ENCODE measurements at places on chromosomes 2 and 18.

DNA sequence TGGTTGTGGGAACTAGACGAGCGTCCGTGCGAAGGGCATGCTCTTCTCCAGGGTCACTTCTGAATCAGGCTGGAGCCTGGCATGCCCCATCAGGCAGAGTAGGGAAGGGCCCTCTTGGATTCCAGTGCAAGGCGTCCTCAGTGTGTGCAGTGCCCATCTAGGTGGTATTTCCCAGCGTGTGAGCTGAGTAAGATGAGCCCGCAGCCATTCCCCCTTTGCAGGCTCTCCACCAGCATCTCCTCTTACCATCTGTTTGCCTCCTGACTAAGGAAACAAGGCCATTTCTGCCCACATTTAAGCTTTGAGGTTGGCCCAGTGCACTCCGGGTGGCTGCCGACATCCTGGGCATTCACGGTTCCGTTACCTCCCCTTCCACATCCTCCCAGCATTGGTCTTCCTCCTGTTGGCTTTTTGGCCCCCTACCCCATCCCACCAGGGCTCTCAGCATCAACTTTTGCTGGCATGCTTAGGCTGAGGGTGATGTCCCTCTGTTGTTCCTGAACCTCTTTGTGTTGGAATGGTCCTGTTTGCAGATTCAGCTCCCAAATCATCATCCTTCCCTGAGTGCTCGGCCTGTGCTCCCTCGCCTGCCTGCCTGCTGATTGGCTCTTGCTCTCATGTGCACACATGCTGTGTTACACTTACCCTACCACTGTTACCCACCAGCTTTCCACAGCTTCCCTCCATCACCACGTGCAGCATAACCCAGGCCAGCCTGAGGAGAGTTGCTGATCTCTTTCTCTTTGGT lies 11.8 kb downstream of the CEP68 start:
- DNase-seq = no peak

GRCh38 chr2:176473177-176473576 lies 203.9 kb downstream of the MTX2 start:
- DNase-seq = no peak

GRCh38 chr2:62340994-62341484 lies 145.1 kb downstream of the B3GNT2 start:
- no peak for DNase-seq

- no peak for DNase-seq
Observed at GRCh38 chr2:69010437-69011194, 2.4 kb upstream of the ANTXR1 start.

DNA sequence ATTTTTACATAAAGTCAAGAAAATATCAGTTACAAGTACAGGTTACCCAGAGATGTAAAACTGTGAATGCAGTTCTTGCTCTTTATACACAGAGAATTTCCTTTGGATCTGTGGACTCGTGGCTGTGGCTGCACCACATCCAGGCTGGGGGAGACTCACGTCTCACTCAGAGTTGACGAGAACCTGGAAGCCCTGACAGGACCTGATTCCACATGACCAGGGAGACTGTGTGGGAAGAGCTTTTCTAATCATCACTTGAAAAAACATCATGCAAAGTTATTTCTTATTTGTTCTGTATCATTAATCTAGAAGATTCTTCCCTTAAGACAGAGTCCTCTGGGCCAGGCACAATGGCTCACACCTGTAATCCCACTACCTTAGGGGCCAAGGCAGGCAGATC lies 1159.0 kb downstream of the RPIA start:
- DNase-seq = no peak

- DNase-seq = no peak
Observed at GRCh38 chr18:25231327-25231691, 120.7 kb downstream of the ZNF521 start.

DNA sequence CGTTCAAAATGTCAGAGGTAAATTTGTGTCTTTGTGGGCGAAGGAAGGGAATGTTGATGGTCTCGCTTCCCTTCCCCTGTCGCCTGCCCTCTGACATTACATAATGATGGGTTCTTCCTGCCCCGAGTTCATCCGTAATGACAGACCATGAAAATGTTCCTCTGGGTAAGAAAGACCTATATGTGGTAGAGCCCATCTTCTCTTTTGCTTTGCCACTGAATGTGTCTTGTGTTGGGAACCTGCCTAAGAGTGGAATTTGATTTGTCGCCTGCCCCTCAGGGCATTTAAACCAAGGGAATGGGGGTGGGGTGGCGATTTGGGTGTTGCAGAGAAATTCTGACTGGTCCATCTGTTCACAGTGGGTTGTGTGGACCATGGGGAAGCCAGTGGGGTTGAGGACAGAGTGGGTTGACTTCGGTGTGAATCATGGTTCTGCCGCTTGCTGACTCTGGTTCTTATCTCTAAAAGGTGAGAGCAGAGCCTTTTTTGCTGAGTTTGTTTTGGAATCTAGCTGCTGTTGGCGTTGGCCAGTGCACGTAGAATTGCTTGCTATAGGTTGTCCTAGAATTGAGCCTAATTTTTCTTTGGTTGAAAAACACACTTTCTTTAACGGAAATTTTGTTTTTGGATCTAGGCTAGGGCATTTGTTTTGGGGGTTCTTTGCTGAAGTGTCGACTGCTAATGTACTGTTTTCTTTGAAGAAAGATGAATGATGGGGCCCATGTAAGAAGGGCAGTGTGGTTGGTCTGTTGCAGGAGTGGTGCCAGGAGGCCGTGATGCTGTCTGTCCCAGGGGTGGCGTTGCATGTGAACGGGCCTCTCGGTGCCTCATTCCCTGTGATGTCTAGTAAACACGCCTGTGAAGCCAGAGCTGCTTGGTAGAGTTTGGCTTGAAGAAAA lies 1.3 kb downstream of the INPP4A start:
- DNase-seq = no peak

DNA sequence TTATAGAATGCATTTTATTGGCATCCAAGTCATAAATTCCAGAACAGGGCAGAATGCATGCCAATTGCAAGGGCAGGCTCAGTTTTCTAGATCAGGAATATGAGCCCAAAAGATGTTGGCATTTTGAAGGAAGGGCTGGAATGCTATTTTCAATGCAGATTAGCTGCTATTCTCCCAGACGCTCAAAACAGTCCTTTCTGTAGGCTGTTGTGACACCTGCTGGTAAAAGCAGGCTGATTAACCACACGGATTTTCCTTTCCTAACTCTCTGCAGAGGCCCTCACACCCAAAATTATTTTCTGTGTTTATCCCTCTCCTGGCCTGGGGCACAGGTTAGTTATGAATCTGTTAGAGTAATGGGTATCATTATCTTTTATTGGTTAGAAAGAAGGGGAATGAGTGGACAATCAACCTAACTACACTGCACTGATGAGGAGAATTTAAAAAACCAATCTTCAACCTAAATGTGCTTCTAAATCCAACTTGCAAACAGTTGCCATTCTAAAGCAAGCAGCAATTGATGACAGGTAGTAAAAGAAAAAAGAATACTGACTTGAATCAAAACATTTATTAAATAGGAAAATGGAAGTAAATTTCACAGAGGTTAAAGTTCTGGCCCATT lies 94.0 kb downstream of the PLA2R1 start:
- DNase-seq = no peak

- DNase-seq = no peak
Observed at GRCh38 chr18:1498216-1498615, 593.5 kb downstream of the ADCYAP1 start.

- no peak for DNase-seq
Observed at GRCh38 chr2:164839914-164840457, 1.6 kb downstream of the COBLL1 start.

DNA sequence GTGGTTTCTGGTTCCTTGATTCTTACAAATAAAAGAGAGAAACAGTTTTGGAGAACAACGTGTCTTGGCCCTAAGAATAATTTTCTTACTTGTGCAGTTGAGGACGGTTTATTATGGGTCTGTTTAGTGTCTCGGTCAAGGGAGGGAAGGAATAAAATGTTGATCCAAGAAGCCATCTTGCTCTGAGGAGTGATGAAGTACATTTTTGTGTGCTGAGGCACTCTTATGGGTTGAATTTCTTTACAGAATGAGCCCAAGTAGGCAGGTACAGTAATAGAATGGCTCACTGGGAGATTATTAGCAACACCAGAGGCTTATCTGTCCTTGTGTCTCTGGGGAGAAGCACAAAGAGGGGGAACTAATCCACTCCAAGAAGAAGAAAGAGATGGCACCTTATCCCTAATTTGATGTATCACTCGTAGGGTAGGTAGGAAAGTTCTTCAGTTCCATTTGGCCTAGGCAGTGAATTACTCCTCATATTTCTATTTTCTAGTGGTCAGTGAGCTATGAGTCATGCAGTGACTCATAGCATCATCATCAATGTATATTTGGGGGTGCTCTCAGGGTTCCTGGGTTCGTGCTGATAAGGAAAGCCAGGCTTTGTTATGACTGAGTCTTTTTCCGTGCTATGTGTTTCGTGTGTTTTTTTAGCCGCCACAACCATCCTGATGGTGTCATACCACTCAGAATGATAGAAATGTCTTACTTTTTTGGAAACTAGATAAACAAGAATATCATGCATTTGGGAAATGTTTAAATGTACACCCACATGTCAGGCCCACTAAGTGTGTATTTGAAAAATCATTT lies 250.1 kb upstream of the CTAGE1 start:
- no peak for DNase-seq

DNA sequence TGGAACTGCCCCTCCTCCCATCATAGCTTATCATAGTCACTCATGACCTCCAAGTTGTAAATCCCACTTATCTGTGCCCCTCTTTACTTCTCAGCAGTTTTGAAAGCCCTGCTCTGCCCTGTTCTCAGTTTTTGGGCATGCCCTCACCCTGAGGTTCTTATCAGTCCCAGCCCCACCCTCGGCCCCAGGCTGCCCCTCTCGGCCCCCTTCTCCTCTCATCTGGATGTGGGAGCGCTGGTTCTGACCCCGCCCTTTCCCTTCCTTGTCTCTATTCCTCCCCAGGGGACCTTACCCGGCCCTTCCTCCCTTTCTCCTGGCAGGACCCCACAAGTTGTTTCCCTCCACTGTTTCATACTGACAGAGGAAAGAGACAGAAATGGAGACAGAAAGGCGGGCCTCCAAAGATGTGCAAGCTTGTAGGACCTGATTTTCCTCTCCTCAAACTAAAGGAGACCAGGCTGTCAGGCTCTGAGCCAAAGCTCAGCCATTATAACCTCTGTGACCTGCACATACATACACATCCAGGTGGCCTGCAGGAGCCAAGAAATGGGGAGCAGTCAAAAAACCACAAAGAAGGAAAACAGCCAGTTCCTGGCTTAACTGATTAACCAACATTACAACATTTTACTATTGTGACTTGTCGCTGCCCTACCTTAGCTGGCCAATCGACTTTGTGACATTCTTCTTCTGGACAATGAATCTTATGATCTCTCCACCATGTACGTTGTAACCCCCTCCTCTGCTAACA lies 171.0 kb upstream of the HS6ST1 start:
- no peak for DNase-seq

- no peak for DNase-seq
Observed at GRCh38 chr2:134153294-134153880, 100.5 kb upstream of the MGAT5 start.

GRCh38 chr2:181623159-181623558 lies 33.7 kb downstream of the CERKL start:
- DNase-seq = no peak

DNA sequence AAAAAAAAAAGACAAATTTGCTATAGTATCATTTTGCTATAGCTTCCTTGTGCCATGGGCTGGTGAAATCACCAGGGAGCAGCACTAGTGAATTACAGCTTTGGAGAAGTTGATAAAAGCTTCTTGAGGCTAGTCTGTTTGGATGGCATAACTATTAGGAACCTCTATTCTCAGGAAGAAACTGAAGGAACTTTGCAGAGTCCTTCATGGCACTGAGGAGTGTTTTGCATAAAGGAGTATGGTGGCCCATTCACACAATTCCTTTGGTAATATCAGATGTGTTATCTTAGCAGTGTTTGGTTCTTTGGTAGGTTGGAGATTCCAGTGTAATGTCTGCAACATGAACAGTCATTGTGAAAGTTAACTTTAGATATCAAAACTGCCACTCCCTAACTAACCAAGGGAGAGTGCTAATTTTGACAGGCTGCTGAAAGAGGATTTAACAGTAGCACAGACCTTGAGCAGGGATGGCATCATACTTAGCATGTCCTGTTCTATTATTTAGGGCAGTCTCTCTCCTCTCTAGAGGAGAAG lies 76.6 kb upstream of the ZFP36L2 start:
- no peak for DNase-seq

GRCh38 chr2:193101591-193101990 lies 906.9 kb upstream of the TMEFF2 start:
- DNase-seq = no peak

- peak; percentile 78 for DNase-seq
Observed at GRCh38 chr2:239440511-239440959, 39.7 kb upstream of the HDAC4 start.
